ENCODE measurements at places on chromosomes 6 and 20.

- DNase-seq = no peak
Measured at GRCh38 chr6:6220718-6221117, 99.7 kb downstream of the F13A1 start.

GRCh38 chr6:148001844-148002642, 340.6 kb upstream of the SASH1 start:
- no peak for DNase-seq

- no peak for DNase-seq
Measured at GRCh38 chr6:360764-361373, 30.7 kb upstream of the IRF4 start.

DNA sequence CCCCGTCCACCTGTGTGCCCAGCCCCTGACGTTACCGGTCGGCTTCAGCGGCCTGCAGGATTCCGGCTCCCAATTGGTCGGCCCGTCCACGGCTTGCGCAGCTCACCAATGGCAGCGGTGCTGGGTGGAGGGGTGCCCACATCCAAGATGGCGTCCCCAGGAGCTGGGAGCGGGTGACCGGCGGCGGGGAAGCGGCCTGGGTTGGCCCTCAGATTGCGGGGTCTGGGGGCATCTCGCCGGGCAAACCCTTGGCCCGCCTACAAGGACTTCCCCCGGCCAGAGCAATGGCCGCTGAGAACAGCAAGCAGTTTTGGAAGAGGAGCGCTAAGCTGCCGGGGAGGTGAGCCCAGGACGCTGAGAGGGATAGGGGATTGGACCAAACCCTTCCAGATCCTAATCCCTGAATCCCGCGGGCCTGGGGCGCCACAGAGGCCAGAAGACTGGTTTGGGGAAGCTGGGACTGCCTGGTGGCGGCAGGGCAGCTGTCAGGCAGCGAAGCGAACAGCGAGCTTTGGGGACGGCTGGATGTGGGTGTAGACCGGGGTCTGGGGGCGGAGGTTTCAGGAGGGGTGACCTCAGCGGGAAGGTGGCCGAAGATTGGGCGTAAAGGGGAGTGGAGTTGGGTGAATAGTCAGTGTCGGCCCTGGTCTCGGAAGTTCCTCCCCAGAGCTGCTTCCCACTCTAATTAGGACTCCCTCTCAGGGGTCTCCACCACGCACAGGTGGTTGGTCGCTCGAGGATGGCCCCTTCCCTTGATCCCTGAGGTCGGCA, at the start of the genes TBC1D22B and TMEM217:
TSS of gene TBC1D22B (plus strand) at position 139 of the 771 bp plus-strand sequence. CDS start at position 285, 146 bp downstream.
TSS of gene TMEM217 (minus strand) at position 511 of the 771 bp plus-strand sequence. CDS start 39,114 bp downstream, outside the sequence.
- DNase-seq = peak; percentile 95

- DNase-seq = no peak
Measured at GRCh38 chr6:140043762-140044378, 669.4 kb upstream of the CITED2 start.

DNA sequence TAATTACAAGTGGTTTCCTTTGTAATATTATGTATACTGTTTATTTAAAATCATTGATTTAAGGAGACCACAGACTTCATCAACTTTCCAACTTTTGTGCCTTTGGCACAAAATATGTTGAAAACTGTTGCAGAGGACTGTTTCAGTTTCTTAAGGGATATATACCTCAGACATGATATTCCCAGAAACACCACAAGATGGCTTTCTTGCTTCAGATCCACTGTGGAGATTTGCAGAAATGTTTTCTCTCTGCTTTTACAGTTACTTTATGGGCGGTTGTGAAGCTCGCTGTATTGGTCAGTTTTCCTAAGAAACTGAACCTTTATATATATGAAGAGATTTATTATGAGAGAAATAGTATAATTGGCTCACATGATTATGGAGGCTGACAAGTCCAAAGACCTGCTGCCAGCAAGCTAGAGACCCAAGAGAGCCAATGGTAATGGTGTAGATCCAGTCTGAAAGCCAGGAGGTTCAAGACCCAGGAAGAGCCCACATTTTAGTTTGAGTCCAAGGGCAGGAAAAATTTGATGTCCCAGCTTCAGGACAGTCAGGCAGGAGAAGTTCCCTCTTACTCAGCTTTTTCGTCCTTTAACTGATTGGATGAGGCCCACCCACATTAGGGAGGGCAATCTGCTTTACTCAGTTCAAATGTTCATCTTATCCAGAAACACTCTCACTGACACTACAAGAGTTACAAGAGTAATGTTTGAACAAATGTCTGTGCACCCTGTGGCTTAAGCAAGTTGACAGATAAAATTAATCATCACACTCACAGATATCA, 12.8 kb downstream of the ME1 start:
- no peak for DNase-seq

GRCh38 chr20:63787302-63787701, 43.8 kb downstream of the ZBTB46 start:
- DNase-seq = no peak

GRCh38 chr6:80923816-80924215, 817.3 kb downstream of the BCKDHB start:
- DNase-seq = no peak

DNA sequence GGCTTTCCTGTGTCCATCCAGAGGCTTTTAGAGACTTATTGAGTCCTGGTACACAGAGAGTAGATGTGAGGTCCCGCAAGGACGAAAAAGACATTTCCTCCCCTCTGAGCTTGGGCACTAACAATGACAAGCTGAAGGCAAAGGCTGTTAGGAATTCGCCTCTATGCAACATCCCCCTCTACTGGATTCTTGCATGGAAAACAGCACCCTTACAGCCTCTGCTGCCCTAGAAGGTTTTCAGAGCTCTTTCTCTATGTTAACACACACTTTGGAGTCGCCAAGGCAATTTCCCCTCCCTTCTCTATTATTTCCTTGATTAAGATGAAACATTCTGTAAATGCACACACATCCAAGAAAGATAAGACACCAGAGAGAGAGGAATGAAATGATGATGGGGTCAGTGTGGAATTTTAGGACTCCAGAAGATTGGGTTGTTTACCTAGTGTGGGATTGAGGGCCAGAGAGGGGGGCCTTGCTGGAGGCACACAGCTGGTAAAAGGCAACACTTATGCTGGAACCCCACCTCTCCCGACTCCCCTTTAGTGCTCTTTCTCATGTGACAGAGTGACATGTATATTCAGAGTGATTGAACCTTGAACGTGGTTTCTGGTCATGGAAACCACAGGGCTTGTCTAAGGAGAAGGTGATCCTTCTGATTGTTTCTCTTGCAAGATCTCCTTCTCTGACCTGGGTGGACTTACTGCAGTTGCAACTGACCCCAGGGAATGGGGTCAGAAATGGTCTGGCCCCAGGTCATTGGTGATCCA, 300.7 kb downstream of the CLIC5 start:
- DNase-seq = no peak

DNA sequence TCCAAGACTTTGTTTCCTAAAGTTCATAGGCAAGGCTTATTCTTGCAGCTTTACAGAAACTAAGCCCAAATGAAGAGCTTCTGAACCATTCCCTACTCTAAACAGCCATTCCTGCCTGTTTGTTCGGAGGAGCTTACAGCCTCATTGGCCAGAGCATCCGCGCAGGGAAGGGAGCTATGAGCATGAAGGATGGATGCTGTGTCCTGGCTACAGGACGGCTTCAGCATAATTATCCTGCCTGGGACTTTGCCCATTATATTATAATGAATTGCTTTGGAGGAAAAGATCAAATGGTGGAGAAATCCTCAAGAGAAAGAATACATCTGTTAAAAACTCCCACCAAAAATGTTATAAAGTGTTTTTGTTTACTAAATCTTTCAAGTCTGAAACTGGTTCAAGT, 378.2 kb upstream of the BTBD3 start:
- DNase-seq = no peak

DNA sequence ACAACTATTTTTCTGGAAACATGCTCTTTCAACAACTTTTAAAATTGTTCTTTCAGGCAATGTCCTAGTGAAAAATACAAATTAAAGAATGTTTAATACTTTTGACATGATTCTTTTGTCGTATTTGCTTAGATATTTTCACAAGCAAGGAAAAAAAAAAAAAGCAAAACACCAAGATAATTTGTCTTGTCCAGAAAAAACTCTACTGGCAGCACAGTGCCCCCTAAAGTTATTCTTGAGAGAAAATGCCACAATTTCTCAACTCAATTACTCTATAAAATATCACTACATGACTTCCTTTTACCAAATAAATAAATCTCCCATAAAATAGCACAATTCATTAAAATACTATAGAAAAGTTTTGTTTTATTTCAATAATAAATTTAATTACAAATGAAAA, 652.5 kb upstream of the EPHA7 start:
- DNase-seq = no peak

DNA sequence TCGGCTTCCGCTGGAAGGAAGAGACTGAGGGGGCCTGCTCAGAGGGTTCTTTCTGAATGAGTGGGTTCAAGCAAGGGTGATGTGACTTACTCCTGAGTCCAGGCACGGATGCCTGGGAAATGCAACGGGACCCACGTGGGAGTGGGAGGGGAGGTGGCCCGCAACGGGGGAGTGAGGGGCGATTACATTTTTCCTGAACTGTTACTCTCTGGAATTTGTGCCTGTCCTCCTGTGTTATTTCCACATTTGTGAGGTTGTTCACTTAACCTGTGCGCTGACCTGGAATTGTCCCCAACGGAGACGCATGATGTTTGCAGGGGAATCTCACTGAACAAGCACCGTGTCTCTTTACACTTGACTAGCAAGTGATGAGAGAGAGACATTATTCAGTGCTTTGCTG, 209.4 kb downstream of the CDH4 start:
- no peak for DNase-seq

DNA sequence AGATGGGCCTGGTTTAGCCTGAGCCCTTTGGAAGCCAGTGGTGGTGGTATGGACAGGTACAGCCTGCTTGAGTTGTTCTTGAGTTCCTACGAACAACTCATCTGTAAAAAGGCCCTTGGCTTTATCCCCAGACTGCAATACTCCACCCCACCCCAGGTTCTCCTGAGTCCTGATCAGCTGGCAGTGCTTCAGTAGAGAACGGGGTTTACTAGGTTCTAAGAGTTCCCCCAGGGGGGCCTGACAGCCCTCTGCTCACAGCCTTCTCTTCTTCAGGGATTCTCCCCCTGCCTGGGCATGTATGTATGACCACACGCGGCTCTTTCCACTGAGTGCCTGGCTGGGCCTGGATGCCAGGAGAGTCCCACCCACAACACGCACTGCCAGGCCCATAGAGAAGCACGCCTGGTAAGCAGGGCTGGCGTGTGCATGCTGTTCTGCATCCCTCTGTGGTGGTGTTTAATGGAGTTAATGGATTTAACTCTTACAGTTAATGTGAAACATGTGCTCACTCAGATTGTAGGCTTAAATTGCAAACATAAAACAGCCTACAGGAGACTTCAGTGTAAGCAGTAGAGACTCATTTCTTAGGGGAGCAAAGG, 44.3 kb upstream of the SLC4A11 start:
- DNase-seq = no peak

DNA sequence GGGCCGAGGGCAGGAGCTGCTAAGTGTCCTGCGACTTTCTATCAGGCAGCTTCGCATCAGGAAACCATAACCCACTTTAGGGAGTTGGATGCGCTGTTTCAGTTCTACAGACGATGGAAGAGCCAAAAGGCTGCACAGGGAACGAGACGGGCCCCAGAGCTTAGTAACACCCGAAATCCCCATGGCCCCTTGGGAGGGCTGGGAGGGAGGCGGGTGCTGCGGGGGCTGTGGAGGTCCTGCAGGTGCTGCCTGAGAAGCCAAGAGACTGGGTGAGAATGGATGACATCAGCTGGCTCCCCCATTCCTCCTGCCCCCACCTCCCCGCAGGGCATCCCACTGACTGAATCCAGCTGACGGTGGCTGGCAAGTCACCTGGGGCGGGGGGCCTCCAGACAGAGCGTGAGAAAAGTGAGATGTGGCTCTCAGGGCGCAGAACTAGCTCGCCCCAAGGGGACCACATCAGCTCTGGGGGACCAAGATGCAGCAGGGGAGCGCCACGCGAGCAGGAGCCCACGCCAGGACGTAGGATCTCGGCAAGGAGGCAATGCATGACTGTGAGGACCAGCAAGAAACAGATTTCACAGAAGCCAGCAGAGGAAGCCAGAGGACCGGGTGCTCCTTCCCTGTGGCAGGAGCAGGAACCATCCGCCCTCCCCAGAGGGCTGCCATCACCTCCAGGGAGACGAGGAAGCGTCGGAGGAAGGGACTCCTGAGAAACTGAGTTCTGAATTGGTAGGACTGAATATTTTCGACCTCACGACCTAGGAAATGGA, 36.8 kb downstream of the PNLDC1 start:
- DNase-seq = no peak

GRCh38 chr6:95693108-95693507, 115.8 kb downstream of the MANEA start:
- no peak for DNase-seq

GRCh38 chr20:56630086-56630493, 984 bp downstream of the TFAP2C start:
- no peak for DNase-seq

DNA sequence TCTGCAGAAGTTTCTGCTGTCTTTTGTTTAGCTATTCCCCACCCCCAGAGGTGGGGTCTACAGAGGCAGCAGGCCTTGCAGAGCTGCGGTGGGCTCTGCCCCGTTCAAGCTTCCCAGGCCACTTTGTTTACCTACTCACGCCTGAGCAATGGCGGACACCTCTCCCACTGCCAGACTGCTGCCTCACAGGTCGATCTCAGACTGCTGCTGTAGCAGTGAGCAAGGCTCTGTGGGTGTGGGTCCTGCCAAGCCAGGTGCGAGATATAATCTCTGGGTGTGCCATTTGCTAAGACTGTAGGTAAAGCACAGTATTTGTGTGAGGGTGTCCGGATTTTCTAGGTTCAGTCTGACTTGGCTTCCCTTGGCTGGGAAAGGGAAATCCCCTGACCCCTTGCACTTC, 23.6 kb upstream of the ZNF337 start:
- DNase-seq = no peak

Measured in stimulated activated CD4-positive, alpha-beta T cell treated with anti-CD3 and anti-CD28 coated beads, TNF-alpha, amount 100 ng/mL, for 24 hours (primary cell).